ENCODE measurements at places on chromosomes 6 and 20.

GRCh38 chr20:35842361-35842760 lies 70.5 kb downstream of the PHF20 start:
- no peak for DNase-seq

DNA sequence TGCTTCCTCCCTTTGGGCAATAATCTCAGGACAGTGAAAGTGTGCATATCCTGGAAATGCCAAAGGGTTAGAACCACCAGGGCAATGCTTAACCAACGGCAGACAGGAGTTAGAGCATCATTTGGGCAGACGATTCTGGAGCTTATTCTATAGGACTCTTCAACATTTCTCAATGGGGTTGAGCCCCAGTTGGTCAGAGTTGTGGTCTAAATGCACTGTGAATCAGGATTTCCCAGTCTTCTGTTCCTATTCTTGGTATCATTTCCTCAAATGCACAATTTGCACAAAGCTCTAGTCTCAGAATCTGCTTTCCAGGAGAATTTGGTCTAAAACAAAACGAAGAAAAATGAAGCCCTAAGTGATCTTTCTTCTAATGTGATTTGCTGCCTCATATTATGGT lies 389.6 kb upstream of the JAG1 start:
- DNase-seq, result no peak

DNA sequence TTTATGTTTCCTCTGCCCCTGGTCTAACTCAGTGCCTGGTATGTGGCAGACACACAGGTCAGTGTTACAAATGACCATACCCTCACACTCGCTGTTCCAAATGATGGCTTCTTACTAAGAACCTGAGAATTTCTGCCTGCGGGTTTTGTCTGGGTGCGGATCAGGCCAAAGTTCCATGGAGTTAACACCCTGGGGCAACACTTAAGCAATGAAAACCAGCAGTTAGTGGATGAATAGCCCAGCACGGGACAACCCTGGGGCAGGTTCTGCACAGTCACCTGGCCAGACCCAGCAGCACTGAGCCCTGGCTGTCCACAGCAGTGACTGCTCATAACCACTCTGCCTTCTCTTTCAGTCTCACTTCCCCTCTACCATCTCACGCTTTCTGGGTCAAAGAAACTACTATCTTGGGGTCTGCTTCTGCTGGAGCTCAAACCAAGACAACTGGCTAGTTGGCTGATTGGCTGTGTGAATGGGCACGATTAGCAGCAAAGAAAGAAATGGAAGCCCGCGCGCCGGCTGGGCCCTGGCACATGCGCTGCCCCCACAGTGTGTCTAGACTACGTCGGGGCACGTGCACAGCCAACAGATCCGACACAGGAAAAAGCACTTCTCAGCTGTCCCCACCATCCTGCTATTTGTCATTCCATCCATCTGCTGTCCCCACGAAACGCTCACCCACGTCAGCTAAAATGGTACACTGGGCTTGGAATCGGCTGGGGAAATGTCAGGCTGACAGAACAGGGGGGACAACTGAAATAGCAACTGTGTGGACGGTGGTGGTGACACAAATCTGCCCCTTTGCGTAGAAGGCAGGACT lies 36.6 kb downstream of the MGME1 start:
- DNase-seq, result no peak

GRCh38 chr6:25127076-25127837 lies 151.9 kb upstream of the CARMIL1 start:
- no peak for DNase-seq

DNA sequence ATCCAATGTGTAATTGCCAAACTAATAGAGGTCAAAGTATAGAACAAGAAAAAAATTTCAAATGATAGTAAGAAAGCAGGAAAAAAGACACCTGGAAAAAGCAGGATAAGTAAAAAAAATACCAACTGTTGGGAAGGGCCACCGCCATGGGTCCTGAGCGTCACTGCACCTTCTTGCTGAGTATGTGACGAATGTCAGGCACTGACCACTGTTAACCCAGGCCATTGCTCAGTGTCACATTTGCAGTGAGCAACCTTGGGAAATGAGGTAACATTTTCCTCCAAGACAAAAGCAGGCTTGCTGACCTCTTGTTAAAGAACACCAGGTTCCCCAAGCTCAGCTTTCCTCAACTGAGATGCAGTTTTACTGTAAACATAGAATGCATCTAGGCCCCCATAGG lies 15.6 kb upstream of the RPS6KA2 start:
- DNase-seq, result no peak

DNA sequence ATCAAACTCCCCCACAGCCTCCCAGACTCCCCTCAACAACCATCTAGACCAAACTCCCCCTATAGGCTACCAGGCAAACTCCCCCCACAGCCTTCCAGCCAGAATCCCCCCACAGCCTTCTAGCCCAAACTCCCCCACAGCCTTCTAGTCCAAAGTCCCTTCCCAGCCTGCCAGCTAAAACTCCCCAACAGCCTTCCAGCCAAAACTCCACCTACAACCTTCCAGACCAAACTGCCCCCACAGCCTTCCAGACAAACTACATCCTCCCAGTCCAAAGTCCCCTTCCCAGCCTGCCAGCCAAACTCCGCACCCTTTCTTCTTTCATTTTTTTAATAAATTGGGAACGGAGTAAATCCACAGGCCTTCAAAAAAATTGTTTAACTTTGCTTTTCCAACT lies 37.4 kb upstream of the SYNDIG1 start:
- no peak for DNase-seq

GRCh38 chr6:127186889-127187288 lies 68.4 kb downstream of the RSPO3 start:
- DNase-seq, result no peak

GRCh38 chr6:90816764-90817163 lies 229.9 kb upstream of the MAP3K7 start:
- DNase-seq, result no peak

DNA sequence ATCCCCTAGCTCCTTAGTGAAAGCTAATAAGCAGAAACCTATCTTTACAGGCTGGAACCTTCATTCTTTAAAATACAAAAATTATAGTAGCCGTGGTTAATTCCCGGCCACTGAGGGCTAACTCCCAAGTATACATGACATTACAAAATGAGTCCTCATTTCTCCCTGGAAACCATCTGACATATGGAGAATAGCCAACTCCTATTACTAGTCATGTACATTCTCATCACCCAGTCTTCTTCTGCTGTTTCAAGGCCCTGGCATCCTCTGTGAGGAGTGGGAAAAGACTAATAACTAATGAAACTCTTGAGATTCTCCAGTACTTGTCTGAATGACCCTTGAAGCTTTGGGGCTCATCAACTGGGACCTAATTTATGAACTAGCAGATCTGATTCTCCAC lies 30.2 kb downstream of the CSNK2A1 start:
- no peak for DNase-seq

DNA sequence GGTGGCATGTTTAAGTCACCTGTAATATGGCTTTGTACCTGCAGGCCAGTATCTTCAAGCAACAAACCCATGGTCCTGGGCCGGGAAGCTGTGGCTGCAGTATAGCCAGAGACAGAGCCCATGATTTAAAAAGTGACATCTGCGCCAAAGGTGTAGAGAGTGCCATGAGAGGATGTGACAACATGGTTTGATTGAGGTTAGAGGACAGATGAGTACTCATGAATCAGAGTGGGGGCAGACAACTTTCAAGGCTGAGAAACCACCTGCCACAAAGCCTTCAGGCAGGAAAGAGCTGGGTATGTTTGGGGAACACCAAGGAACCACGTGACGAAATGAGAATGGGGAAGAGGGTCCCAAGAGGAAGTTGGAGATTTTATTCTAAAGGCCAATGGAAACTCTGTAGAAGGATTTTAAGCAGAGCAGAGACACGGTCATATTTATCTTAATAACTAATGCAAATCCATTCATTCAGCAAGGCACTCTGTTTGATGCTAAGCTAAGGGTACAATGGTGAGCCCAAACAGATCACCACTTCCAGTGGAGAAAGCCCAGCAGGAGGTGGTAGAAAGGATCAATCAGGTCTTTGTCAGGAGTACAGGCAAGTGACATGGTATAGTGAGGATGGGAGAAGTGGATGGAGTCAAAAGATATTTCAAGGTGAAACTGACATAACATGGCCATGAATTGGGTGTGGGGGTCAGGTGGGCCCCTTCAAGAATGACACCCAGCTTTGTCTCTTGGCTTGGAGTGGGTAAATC lies 3.4 kb upstream of the MICAL1 start:
- DNase-seq, result no peak

DNA sequence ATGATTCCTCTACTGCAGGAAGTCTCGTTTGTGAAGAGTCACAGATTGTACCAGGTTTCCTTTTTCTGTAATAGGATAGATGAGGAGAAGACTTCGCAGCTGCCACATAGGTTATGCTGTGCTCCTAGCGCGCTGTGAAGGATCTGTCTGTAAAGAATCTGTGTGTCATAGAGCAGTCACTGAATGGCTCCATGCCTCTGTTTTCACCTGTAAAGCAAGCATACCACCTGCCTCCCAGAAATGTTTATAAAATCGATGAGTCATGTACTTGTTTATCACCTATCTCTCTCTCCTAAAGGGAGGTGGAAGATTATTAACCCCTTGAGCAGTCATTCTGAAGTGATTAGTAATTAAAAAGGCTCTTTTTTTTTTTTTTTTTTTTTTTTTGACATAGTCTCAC lies 86.6 kb downstream of the TFAP2B start:
- no peak for DNase-seq

DNA sequence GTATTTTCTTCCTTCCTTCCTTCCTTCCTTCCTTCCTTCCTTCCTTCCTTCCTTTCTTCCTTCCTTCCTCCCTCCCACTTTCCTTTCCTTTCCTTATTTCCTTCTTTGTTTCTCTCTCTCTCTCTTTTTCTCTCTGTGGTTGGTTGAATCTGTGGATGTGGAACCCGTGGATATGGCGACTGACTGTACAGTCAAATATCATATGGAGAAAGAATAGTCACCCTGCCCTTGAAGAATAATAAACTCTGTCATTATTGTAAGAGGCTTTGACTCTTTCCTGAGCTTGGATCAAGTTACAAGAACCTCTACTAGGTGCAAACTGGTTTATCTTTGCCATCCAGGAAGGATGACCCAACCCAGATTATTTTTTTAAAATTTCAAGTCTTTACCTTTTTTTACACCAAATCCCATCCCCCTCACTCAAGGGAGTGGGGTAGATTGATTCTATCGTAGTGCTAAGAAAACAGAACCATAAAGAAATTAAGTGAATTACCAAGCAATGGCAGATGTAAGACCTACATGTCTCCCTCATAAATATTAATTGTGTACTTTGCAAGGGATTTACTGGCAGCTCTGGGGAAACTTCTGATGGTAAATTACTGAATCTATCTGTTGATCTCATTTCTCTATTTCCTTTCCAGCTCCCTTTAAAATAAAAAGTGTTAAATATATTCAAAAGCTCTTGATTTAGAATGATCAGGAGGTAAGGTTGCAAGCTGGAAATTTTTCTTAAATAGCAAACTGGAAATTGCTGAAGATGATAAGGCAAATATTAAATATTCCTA lies 667.5 kb downstream of the UTRN start:
- DNase-seq, result no peak

GRCh38 chr6:117531346-117531745 lies 48.9 kb downstream of the DCBLD1 start:
- DNase-seq, result no peak

DNA sequence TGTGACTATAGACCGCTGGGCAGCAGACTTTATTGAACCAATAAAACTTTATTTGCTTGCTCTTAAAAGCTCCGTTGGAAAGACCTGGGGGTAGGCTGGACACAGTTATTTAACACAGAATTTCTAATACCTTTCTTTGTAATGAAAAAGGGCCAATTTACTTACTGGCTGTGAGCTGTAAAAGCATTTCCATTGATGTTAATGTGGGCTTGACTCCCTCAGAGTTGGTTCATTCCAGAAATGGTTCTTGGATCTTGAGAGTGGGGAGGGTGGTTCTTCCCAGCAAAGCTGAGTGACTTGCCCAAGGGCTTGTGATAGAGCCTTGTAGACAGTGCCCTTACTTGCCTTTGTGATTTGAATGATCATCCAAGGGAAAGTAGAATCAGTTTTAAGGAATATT lies 100.6 kb downstream of the SOX4 start:
- no peak for DNase-seq

- peak; percentile 39 for DNase-seq
These were observed 97.8 kb downstream of the ANKS1A start for GRCh38 chr6:34986845-34987246.

DNA sequence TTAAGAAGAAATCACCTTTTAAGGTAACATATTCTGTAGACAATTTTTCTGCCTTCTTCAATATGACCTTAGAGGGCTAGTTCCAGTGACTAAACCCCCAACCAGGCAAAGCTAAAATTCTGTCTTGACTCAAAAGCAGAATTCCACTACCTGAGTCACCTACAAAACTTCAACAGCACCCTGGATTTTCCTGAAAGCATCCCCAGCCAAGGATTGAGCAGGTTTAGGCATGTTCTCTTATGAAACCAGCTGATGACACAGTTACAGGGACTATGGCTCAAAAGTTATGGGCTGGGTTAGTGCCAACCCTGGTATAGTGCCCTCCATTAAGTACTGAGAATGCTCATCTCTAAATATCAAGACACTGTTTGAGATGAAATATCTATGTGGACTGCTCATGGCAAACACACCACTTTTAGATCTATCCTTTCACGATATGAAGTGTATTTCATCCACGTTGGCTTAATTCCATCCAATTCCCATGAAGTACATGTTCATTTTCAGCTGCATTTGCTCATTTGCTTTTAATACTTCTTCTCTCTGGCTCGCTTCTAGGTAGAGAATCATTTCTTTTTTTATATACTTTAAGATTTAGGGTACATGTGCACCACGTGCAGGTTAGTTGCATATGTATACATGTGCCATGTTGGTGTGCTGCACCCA lies 53.6 kb upstream of the TNFAIP3 start:
- no peak for DNase-seq

DNA sequence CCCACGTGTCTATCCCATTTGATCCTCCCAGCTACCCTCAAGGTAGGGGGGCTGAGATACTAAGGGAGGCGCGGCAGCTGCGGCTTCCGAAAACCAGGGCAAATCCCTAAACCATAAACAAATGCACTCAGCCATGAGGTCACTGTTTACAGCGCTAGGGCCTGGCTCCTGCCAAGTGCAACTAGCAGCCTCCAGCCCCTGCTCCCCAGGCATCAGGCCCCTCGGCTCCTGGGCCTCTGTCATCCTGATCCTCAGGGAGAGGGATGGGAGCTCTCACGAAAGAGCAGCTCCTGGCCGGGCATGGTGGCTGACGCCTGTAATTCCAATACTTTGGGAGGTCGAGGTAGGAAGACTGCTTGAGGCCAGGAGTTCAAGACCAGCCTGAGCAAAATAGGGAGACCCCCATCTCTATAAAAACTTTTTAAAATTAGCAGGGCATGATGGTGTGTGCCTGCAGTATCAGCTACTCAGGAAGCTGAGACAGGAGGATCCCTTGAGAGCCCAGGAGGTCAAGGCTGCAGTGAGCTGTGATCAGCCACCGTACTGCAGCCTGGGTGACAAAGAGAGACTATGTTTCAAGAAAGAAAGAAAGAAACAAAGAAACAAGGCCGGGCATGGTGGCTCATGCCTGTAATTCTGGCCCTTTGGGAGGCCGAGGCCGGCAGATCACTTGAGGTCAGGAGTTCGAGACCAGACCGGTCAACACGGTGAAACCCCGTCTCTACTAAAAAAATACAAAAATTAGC lies 42.5 kb upstream of the TLDC2 start:
- no peak for DNase-seq

Data from kidney epithelial cell (primary cell).